SK-N-SH treated with all-trans-retinoic acid at 6 μM for 48 hours (cell line): ENCODE measurements at places on chromosomes 13 and 19.
A peak's percentile ranks its signal among the peaks of the same experiment; 100 is the strongest.

DNA sequence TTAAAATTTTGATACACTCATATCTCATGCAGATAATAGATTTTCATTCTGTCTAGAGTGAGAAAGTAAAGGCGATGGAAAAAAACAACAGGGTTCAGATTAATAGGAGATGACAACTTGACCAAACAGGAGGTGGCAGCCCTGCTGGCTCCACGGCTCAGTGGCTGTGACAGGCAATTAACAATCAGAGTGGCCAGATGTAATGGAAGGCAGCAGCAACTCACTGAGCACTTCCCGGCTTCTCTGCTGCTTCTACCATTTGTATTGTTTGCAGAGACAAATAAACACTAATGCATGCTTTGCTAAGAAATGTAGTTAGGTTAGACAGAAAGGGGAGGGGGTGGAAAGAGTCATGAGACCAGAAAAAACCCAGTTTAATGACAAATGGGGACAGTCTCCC lies 473.0 kb upstream of the SLC10A2 start:
- no peak for ATAC-seq

GRCh38 chr13:50384724-50385123 lies 369.5 kb downstream of the KCNRG start:
- no peak for ATAC-seq

DNA sequence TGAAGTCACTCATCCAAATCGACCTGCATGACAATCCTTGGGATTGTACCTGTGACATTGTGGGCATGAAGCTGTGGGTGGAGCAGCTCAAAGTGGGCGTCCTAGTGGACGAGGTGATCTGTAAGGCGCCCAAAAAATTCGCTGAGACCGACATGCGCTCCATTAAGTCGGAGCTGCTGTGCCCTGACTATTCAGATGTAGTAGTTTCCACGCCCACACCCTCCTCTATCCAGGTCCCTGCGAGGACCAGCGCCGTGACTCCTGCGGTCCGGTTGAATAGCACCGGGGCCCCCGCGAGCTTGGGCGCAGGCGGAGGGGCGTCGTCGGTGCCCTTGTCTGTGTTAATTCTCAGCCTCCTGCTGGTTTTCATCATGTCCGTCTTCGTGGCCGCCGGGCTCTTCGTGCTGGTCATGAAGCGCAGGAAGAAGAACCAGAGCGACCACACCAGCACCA lies 5.9 kb downstream of the SLITRK5 start:
- ATAC-seq: no peak

DNA sequence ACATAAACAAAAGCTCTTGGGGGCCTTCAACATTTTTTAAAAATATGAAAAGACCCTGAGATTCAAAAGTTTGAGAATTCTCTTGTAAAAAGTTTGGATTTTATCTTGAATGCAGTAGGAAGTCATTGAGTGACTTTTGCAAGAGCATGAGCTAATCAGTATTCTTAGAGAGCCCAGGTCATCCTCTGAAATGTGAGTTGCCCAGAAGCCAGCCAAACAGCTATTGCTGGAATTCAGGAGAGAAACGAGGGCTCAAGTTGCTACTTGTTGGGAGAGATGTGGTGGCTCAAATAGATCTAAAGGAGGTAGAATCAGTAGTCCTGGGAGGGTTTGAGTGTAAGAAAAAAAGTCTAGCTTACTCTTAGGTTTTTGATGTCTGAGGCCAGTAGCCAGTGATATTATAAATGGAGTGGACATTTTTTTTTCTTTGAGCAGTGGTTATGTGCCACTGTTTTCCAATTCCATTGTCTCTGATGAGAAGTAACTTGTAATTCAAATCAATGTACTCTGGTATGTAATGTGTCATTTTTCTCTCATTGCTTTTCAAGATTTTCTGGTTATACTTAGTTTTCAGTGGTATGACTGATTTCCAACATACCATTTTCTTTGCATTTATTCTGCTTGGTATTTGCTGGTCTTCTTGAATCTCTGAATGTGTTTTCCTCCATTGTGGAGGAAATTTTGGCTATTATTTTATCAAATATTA lies 30.7 kb downstream of the LMO7 start:
- no peak for ATAC-seq

DNA sequence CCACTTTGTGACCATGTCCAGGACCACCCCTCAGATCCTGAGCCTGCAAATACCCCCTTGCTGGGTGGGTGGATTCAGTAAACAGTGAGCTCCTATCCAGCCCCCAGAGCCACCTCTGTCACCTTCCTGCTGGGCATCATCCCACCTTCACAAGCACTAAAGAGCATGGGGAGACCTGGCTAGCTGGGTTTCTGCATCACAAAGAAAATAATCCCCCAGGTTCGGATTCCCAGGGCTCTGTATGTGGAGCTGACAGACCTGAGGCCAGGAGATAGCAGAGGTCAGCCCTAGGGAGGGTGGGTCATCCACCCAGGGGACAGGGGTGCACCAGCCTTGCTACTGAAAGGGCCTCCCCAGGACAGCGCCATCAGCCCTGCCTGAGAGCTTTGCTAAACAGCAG lies 7.7 kb upstream of the CEACAM7 start:
- ATAC-seq: no peak

DNA sequence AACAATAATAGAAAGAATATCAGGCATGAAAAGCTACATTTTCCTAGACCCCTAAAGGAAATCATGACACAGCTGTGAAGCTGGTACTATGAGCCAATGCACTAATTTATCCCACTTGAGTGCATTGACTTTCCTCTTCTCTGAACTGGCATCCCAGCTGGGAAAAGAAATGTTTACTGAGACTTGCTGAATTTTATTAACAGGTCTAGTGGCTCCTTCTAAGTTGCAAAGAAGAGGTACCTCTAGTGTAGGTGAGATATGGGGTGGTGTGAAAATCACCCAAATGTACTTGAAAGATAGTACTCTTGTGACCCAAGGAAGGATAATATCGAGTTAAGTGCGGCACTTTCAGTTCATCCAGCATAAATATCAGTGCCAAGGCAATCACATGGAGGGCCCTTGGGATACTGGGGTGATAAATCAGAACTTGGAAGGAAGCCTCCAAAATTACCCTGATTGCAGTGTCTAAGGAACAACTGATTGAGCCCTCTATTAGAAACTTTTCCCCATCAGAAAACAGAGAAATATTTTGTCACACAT lies 369.2 kb downstream of the PCDH9 start:
- no peak for ATAC-seq

DNA sequence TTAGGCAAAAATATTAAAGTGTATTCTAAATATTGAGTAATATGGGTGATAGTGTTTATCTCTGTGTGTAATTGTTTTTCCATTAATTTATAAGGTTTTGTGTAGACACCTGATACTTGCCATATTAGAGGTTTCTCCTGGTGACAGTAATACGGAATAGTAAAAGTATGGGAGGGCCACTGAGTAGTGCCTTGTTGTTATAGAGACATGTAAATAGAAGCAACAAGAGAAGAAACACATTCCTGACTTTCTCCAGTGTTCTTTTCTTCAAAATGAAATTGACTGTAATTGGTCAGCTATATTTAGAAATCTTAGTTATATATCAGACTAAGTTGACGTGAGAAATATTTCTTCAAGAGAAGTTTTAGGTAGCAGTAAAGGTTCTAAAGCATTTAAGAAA lies 18.5 kb downstream of the RNASEH2B start:
- ATAC-seq: no peak

- ATAC-seq: no peak
Observed at GRCh38 chr13:79989217-79989661, 351.7 kb downstream of the SPRY2 start.

DNA sequence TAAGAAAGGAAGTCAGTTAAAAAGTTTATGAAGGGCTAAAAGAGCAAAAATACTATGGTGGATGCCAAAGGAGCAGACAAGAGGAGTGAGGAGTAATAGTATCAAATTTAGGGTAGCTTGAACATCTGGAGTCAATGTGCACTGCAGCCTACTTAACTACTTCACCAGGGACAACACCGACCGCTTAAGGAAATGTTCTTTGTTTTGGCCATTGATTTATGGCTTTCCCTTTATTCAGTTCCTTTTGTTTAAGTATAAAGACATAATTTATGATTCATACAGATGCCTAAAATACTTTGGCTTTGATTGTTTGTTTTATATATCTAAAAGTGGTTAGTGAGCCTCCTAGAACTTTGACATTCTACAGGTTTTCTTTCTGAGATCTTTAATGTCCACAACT lies 276.3 kb upstream of the PRR20A start:
- ATAC-seq: peak; percentile 45; the same call in 2 of the 3 replicates

DNA sequence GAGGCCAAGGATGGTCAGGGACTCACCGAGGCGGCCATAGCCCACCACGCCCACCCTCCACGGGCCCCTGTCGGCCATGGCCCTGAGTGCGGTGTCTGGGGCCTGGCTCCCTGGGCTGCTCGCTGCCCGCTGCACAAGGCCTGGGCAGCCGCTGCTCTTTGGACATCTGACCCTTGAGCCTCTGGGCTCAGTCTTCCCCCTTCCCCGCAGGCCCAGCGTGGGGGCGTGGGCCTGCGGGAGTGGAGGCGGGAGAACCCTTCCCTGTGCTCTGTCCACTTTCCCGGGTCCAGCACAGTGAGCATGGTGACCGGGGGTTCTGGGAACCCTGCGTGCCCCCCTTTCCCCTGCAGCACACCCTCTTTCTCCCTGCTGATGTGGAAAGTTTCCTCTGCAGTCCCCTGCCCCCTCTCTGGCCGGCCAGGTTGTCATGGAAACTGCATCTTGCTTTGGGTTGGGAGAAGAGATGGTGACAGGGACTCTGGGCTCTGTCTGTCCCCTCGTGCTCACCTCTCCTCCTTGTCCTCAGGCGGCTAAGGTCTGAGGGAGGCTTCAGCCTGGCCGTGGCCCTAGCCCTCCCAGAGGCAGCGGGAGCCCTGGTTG lies at the start of gene ASPDH:
Gene ASPDH (minus strand): TSS at position 168 of the 600 bp plus-strand sequence. CDS start 90 bp downstream, at position 78.
- no peak for ATAC-seq

- ATAC-seq: no peak
Observed at GRCh38 chr13:59954601-59955000, 209.1 kb downstream of the DIAPH3 start.

- ATAC-seq: peak; percentile 35; the same call in 1 of the 3 replicates
Observed at GRCh38 chr13:99459099-99459850, 42.0 kb upstream of the TM9SF2 start.

GRCh38 chr19:36245210-36246005 lies 30.5 kb downstream of the ZNF146 start:
- peak; percentile 74 for ATAC-seq

DNA sequence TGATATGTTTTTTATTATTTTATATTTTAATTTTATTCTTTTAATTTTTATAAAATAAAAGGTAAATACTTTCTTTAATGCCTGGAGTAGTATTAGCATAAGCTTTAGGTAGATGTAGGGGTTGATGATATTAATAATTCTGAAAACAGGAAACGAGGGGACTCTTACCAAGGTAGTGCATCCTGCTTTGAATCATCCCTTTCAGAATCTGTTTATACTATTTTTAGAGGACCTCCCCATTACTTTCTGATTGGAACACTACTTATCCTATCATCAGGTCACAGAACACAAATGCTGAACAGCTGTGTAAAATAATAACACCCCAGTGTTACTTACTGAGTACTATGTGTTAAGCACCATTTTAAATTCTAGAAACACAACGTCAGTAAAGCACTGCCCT lies 27.3 kb downstream of the COG6 start:
- no peak for ATAC-seq

- no peak for ATAC-seq
Observed at GRCh38 chr19:11570039-11570462, 7.4 kb downstream of the ACP5 start.

DNA sequence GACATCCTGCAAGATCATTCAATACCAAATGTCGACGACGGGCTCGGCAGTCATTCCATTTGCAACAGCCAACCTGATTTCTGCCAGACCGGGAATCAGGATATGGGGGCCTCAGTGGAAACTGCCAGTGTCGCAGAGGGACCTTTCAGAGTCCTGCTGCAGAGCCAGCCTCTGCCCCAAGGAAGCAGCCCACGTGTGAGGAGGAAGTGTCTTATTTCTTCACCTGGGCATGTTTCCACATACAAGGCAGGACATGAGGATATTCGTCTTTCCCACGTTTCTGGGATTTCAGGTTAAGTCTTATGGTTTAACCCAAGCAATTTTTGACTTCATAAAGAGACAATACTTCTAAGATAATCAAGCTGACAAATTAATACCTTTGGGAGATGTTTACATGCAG lies 69.9 kb downstream of the ABCC4 start:
- no peak for ATAC-seq

GRCh38 chr13:51618626-51619025 lies 34.4 kb downstream of the WDFY2 start:
- ATAC-seq: no peak

DNA sequence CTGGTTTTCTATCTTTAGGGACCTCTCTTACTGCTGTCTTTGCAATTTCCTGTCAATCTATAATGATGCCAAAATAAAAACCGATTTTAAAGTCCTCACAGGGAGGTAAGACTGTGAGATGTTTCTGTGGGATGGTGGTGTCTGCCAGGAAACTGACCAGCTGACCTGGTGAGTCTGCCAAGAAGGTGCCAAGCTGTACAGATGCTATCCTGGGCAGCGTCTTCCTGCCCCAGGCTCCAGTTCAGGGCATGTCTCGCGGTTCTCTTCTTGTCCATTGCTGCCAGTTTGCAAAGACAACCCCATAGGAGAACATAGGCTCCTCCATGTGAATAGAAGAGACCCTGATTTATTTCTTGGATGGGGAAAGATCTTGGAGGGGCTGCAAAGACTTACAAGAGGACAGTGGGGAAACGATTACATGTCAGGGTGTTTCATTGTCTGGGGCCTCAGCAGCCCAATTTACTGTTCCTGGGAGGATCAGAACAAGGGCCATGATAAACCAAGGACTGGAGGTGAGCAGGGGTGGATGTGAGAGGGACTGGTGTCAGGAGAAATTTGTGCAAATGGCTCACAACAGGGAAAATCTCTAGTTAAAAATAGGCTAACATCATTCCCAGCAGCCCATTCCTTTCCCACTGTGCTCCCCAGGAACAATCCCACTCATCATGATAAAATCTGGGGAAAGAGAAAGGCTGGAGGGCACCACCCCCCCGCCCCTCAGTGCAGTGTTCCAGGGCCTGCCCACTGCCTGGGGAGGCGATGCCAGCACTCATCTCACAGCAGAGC lies 42.7 kb upstream of the VSTM2B start:
- ATAC-seq: no peak

GRCh38 chr19:45211751-45212381 lies 33.3 kb downstream of the BLOC1S3 start:
- no peak for ATAC-seq
